ENCODE measurements at places on chromosomes 6 and 20.
A peak's percentile ranks its signal among the peaks of the same experiment; 100 is the strongest.

DNA sequence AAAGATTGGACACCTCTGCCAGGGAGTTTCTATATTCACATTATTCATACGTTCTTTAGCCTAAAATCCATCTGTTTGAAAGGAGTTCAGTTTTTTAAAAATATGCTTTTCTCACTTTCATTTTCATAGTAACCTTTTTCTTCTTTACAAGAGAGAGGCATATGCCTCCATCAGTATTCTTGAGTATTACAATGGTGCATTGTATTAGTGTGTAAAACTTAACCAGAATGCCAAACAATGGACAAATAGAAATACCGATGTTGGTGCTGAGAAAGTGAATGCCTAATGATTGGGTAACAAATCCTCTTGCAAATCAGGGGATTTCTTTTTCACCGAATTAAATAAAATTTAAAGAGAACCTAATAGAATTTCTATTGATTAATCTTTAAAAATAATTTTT, 163.2 kb upstream of the LAMA2 start:
- DNase-seq, result no peak

DNA sequence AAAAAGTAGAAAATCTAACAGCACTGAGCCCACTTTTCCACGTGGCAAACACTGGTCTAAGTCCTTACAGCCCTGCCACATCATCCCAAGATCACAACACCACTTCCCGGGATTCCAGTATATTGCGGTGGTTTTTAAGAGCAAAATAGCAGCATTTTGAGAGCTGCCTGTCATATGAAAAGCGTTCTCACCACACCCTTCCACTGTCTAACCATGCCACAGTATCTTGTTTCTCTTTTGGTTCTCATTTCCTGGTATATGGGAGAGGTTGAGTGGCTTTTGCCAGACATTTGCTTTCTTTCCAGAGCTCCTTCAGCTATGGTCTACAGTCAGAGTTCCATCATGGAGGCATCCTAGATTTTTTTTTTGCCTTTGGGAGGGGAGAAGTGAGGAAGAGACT, 243.0 kb downstream of the TSHZ2 start:
- no peak for DNase-seq

GRCh38 chr20:31566319-31566657, 38.8 kb upstream of the ID1 start:
- no peak for DNase-seq

DNA sequence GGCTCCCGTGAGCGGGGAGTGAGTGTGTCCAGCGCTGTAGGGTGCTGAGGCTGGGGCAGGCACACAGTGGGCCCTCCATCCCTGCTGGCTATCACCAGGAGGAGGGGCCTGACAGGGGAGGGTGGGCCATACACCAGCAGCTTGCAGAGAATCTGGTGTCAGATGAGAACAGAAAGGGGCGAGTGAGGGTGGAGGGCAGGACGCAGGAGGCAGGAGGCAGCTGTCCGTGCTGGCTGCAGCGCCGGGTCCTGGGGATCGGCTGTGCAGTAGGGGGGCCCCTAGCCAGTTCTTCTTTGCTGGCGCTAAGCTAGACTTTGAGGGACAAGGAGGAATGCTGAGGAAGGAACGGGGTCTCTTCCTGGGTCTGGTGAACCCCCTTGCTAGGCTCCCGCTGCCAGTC, 1.6 kb upstream of the CABLES2 start:
- no peak for DNase-seq

DNA sequence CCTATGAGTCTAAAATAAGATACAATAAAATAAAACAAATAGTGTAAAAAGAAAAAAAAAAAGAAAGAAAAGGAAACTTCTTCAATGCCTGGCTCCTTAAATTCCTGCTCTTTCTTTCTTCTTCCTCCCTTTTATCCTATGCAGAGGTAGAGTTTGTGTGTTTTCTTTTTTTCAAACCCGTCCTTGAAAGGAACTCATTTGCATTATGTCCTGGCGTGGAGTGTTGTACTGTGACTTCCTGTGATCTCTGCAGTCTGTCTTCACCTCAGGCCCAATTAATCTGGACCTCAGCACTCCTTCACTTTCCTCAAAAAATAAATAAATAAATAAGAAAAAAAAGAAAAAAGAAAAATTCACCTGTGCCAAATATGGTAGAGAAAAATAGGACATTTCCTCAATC, 541.9 kb upstream of the SPTLC3 start:
- DNase-seq, result no peak

DNA sequence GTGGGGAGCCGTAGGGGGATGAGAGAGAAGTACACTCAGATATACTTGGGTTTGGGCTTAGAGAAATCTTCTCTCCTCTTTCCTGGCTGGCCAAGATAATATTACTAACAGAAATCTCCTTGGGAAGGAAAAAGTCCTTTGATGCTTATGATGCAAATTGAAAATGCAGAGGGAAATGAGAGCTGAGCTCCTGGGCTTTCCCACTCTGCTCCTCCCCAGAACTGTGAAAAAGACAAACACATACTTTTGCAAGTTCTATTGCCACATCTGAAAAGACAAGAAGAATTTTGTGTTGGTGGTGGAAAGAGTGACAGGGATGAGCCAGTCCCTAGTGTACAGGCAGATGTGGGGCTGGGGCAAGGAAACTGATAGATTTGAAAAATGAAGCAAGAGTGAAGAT, 185.9 kb downstream of the ANKRD60 start:
- DNase-seq, result no peak

DNA sequence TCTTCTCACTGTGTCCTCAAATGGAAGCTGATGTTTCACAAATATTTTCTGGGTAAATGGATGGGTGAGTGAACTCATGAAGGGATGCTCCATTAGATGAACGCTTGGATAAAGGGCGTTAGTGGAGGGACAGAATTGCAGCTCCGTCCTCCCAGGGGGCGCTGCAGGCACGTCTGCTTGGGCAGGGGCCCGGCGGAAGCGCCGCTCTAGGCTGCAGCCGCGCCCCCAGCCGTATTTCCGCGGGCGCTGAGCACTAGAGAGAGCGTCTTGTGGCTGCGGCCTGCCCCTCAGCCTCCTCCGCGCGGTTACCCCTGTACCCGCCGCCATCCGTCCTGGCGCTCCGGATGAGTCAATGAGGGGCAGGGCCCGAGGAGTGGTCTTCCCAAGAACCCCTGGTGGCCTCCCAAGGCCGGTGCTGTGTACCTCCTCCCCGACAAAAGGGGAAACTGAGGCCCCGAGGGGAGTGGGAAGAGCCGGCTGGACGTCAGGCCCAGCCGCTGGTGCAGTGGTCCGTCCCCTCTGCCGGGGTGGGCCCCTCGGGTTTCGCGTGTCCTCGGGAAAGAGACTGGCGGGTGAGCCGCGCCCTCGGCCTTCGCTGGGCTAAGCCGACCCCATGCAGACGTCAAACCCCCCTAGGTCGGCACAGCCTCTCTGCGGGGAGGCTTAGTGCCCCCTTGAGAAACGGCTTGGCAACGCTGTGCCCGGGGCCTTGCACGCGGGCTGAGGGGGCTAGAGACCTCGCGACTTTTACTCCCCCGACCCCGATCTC, 11.5 kb upstream of the SNHG17 start:
- DNase-seq, result peak; percentile 88

GRCh38 chr6:80592436-80592835, 486.0 kb downstream of the BCKDHB start:
- no peak for DNase-seq
